Stimulated activated CD4-positive, alpha-beta T cell treated with anti-CD3 and anti-CD28 coated beads, Interleukin-4, amount 100 ng/mL, for 1 hour (primary cell): ENCODE measurements at places on chromosomes 1 and 21.

DNA sequence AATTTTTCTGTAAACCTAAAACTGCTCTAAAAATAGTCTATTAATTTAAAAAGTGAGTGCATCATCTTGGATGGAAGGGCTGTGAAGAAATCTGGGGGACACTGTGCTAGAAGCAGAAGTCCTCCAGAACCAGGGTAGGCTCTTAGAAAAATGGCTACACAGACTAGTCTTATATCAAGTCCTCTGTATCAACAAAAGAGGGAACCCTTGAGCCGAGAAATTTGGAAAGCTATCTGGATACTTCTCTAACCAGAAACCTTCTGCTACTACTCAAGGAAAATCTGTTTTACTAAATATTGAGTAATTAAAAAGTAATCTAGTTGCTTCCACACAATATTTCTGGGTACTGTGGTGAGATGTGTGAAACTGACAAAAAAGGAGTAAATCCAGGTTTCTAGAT, 92.1 kb downstream of the WDR3 start:
- no peak for DNase-seq

DNA sequence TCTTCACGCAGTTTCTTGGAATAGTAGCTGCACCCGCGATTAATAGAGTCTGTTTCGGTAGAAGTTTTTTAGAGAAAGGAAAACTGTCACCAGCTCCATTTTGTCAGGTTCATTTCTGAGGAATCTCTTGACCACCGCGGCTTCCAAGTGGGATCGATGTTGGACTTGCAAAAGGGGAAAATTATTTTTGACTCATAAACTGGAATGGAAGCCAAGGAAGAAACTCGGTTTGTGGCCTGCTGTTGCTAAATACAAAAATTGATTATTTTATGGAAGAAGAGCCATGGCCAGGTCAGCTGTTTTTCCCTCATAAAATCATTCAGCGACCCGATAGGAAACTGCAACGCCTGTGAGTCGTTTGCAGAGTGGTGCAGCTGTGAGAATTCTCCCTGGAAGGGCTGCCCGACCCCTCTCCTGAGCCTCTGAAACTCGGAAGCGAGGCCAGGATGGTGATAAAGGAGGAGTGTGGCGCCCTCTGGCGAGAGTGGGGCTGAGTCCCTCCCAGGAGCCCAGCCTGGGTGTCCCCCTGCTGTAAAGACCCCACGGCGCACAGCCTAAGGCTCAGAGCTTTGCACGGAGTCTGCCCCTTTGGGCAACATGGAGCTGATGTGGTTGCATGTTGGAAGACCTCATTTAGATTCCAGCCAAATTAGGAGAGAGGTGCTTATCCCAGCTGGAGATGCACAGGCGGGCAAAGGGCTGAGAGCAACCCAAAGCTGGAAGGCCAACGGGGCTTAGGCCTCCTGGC, 83.6 kb upstream of the SLC25A33 start:
- DNase-seq, result peak; percentile 74

GRCh38 chr1:102800406-102800805, 307.9 kb downstream of the COL11A1 start:
- no peak for DNase-seq

- no peak for DNase-seq
Observed at GRCh38 chr1:160104486-160104885, 6.1 kb upstream of the IGSF8 start.

GRCh38 chr21:34865400-34866241, 183.5 kb downstream of the RUNX1 start:
- peak; percentile 53 for DNase-seq

DNA sequence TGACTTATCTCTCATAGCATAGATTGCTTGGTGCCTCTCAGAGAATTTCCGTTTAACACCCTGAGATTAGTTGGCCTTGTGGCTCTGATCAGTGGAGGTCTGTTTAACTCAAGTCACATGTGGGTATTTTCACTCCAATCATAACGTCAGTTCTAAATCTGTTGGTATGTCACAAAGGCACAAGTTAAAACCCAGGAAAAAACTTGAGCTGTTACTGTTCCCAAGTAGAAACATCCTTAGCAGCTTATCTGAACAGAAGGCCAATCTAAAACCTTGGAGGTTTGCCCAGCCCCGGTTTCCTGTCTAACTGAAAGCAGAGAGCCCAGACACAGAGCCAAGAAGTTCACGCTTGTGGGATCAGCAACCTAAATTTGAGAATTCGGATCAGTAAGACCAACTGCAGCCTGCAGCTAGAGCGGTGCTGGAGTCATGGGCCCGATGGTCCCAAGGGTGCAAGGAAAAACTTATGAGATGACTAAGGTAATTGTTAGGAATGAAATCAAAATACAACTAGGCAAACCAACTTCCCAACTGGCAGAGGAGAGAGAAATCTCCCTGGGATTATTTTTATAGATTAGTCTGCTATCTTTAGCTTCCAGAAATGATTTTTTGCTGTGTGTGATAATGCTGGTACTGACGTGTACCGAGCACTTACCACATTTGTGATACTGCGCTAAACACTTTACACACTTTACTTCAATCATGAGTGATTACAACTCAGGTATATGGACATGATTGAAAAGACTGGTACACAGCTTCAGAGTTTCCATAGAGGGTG, 90.2 kb upstream of the C1orf21 start:
- no peak for DNase-seq

- DNase-seq, result no peak
Observed at GRCh38 chr1:79849388-79849787, 842.9 kb upstream of the ADGRL4 start.

- DNase-seq, result peak; percentile 47
Observed at GRCh38 chr1:9787702-9788101, 36.1 kb downstream of the CLSTN1 start.

- no peak for DNase-seq
Observed at GRCh38 chr1:161207173-161207572, 5.0 kb downstream of the NDUFS2 start.

DNA sequence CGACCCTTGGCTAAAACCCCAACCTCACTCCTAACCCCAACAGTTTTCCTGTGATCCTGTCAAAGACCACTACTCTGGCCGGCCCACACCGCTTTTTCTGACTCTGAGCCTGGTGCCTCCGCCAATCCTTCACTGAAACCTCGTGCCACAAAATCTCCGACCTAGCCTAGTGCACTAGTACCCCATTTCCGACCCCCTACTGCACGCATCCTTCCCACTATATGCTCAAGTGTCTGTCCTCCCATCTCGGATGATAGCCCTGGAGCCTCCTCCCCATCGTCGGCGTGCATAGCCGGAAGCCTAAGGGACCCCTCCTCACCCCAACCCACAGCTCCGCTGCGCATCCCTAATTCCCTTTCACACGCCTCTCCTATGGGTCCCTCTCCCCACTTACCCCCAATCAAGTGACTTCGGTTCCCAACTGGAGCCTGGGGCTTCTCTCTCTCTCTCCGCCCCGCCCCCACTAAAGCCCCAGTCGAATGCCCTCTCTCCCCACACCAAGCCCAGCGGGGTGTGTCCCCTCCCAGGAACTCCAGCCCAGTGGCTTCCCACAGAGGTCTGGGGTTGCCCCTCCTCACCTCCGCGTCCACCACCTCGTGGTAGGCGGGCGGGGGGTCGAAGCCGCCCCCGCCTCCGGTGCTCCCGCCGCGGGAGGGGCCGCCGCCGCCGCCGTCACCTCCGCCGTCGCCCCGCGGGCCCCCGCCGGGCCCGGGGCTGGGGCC, 791 bp downstream of the USP24 start:
- DNase-seq, result peak; percentile 43

- DNase-seq, result no peak
Observed at GRCh38 chr1:89641781-89642180, 8.9 kb downstream of the LRRC8C start.

GRCh38 chr1:15959827-15960446, 16.0 kb downstream of the ZBTB17 start:
- peak; percentile 41 for DNase-seq

DNA sequence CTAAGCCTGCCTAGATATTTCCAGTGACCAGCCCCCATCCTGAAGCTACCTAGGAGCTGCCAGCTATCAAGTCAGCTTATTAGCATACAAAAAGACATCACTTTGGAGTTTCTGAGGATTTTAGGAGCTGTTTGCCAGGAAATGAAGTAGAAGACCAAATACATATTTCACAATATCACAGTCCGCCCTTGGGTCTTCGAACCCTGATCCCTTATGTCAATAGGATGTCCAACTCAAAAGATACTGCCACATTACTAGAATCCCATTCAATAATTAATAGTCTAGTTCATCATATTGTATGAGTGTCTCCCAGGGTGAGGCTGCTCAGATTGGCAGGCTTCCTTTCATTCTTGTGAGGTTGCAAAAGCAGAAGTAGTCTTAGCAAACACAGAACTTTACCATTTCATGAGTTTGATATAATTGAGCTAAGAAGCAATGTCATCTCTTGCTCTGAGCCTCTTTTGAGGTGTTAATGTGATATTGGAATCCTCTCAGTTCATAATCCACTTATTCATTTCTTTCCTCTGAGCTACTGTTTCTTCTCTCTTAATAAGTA, 13.6 kb downstream of the IPO9 start:
- DNase-seq, result no peak

DNA sequence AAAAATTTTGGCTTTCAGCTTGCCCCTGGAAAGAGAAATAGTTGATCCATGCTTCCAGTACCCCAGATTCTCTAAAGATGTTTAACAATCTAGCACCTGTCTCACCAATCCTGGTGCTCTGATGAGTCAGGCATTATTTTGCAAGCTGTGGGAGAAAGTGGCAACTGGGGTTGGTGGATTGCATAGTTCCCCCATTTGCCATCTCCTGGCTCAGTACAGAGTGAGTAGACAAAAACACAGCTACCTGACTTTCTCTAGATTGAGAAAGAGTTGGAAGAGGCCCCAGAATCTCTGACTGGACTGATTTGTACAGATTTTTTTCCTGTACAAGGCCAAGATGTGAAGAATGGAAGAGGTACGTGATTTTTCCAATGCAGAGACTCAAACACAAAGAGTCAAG, 75.1 kb upstream of the NEGR1 start:
- DNase-seq, result no peak

DNA sequence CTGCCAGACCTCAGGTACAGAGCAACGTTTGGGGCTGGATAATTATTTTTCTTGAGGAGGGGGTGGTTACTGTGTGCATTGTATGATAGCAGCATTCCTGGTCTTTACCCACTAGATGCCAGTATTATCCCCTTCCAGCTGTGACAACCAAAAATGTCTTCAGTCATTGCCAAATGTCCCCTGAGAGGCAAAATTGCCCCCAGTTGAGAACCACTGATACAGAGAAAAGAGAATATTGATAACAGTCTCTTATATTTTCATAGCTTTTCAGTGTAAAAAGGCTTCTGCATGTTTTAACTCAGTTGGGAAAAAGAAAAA, 51.8 kb upstream of the SYT14 start:
- no peak for DNase-seq

- no peak for DNase-seq
Observed at GRCh38 chr1:216464489-216464888, 41.2 kb upstream of the USH2A start.

- no peak for DNase-seq
Observed at GRCh38 chr1:85313888-85314696, 37.7 kb upstream of the BCL10 start.

- DNase-seq, result peak; percentile 36
Observed at GRCh38 chr1:243917177-243917862, 67.3 kb upstream of the AKT3 start.

DNA sequence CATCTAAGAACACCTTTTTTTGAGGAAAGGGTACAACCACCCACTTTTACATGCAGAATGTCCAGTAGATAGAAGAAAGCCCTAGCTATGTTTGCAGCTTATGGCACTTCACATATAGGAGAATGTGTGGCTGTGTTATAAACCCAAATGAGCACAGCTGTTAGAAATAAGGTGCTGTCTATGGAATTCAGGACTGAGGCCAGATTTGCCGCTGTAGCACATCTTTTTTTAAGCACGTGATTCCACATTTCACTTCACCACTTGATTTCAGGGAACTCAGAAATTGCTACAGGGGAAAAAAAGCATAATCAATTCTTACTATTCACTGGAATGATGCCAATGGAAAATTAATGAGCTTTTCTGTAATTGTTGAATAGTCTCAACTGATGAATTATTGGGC, 147.2 kb upstream of the ADAMTS5 start:
- no peak for DNase-seq

DNA sequence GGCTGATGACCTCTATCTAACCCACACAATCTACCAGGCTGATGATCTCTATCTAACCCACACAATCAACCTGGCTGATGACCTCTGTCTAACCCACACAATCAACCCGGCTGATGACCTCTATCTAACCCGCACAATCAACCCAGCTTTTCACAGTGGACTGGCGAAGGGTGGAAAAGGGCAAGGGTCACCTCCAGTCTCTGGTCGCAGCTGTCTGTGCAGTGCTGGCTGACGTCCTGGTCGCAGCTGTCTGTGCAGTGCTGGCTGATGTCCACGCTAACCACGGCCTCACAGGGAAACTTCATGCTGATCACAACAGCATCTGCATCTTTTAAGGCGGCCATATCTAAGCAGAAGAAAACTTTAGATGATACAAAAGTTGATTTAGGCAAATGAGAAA, 12.2 kb upstream of the CCDC27 start:
- no peak for DNase-seq

GRCh38 chr1:119080586-119080985, 59.9 kb downstream of the WARS2 start:
- no peak for DNase-seq

DNA sequence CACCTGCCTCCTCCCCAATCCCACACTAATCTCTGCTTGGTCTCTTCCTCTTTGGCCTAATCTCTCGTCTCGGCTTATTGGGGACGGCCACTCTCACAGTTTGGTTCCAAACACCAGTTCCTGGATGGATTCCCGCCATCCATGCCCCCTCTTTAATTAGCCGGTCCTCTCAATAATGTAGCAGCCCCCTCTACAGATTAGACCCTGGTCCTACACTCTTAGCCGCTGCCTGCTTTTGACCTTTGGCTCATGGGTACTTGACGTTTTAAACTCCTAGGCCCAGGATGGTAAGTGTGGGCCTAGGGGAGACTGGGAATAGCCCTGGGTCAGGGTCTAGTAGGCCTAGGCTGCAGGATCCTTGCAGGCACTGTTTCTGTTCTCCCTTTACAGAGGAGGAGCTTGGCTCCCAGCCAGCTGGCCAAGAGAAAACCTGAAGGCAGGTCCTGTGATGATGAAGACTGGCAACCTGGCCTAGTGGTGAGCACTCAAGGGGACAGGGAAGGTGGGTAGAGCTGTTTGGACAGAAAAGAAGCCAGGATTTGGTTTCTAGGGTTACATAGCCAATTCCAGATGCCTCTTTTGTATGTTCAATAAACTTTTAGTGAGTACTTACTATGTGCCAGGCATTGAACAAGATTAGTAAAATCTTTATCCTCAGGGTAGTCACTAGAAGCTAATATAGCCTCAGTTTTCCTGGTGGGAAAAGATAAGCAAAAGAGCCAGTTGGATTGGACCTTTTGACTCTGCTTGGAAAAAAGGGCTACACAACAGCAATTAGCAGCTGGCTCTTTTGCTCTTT, 758 bp downstream of the RAD54L start:
- DNase-seq, result peak; percentile 11
